ENCODE measurements at places on chromosomes 2 and 18.

DNA sequence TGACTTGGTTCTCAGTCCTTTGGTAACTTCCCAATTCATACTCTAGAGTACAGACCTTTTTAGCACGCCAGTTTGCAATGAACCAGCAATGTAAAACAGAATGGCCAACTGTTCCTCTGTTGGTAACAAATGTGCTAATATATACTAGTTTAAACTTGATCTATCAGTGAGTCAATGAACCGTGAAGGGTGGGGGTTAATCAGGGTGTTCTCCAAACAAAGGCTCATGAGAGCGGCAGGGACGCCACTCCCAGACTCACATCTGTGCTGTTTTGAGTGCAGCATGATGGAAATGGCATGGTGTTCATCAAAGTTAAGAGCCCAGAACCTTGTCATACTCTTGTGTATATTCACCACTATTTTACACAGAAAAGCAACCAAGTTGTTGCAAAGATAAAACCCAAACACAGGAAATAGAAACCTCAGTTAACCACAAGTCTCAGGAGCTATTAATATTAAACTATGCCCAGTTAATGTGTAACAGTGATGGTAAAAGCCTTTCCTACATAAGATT, 70.3 kb downstream of the CERKL start:
- DNase-seq = no peak

- no peak for DNase-seq
Observed at GRCh38 chr2:236063994-236064393, 104.2 kb downstream of the GBX2 start.

GRCh38 chr2:35495182-35495581, 860.4 kb upstream of the CRIM1 start:
- no peak for DNase-seq

- no peak for DNase-seq
Observed at GRCh38 chr18:58418361-58418760, 210.5 kb downstream of the ALPK2 start.

GRCh38 chr18:12579775-12580174, 78.1 kb downstream of the SPIRE1 start:
- DNase-seq = no peak

GRCh38 chr18:41906528-41907146, 48.4 kb upstream of the PIK3C3 start:
- DNase-seq = no peak

DNA sequence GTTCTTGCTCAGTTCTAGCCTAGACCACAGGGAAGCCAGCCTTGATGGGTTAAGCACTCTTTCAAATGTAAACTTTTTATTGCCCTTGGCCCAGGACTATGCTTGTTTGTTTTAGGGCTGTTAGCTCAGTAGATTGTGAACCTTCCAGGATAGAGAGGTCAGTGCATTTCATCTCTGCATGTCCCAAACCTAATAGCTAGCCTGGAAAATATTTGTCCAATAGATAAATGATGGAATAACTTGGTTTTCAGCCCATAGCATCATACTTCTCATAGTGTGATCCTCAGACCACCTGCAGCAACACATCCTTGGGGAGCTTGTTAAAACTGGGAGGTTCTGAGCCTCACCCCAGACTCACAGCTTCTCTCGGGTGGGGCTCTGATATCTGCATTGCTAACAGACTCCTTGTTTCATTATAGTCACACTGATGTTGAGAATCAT, 59.8 kb downstream of the TRIB2 start:
- DNase-seq = no peak

DNA sequence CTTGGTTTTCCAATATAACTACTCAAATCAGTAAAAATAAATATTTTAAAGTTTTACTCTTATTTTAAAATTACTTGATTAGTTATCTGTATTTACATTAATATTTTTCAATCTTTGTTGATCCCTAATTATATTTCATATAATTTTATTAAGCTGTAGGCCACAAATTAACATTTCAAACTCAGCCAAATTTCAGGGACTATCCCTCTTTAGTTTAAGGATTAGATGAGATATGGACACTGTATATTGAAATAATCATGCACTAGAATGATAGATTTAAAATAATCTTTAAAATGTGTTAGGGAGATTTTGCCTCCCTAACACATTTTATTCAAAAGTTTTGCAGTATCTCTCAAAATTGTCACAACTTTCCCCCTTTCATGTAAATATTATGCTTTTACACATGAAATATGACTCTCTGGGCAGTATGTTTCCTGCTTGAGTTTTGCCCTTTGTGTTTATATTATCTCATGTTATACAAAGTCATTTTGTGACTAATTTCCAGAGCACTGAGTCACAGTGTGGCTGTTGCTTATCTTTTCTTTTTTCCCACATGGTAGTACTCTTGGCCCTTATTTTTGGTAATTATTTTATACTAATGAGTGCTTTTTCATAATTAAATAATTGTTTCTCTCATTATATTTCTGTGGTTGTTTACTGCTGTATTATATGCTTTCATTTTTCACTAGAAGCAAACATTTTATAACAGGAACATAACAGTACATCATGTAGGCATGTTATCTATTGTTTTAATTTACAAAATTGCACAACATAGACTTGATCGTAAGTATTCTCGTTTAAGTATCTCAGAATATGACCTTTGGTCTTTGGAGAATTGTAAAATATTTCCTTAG, 1.2 kb downstream of the TFPI start:
- DNase-seq = no peak

All from thoracic aorta (tissue), 2 donors.